Activated CD4-positive, CD25-positive, alpha-beta regulatory T cell treated with anti-CD3 and anti-CD28 coated beads, Interleukin-2, amount 50 U/mL, for 72 hours (primary cell): ENCODE measurements at places on chromosomes 2 and 18.

- no peak for DNase-seq
Observed at GRCh38 chr2:33291278-33292013, 185.0 kb upstream of the RASGRP3 start.

GRCh38 chr2:105378276-105378840, 20.5 kb downstream of the FHL2 start:
- DNase-seq: no peak

DNA sequence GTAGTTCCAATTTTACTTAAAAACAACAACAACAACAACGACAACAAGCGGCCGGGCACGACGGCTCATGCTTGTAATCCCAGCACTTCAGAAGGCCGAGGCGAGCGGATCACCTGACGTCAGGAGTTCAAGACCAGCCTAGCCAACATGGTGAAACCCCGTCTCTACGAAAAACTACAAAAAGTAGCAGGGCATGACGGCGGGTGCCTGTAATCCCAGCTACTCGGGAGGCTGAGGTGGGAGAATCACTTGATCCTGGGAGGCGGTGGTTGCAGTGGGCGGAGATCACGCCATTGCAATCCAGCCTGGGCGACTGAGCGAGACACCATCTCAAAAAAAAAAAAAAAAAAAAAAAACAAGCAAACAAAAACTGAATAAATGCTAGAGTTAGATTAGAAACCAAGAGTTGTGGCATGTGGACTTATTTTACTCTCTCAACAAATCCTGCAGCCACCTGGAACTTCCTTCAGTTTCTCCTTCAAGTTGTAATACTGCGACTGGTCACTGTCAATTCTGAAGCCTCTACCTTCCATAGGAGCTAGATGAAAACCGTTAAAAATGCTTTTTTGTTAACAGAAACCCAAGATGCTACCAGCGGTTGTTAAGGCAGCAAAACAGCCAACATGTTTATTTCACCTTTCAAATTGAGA, 1.3 kb downstream of the ATP5F1A start:
- no peak for DNase-seq

GRCh38 chr18:75612456-75612855, 185.0 kb upstream of the SMIM21 start:
- no peak for DNase-seq

- no peak for DNase-seq
Observed at GRCh38 chr2:240429341-240429871, 6.1 kb upstream of the GPC1 start.

GRCh38 chr2:85902496-85902895, 13.7 kb upstream of the ST3GAL5 start:
- DNase-seq: no peak

GRCh38 chr2:135320465-135321355, 210.3 kb downstream of the ZRANB3 start:
- DNase-seq: no peak

GRCh38 chr2:6370753-6371551, 494.8 kb downstream of the CMPK2 start:
- DNase-seq: no peak

GRCh38 chr2:218732761-218733158, 22.1 kb downstream of the TTLL4 start:
- DNase-seq: no peak

GRCh38 chr2:26738481-26738880, 25.6 kb upstream of the SLC35F6 start:
- DNase-seq: no peak

DNA sequence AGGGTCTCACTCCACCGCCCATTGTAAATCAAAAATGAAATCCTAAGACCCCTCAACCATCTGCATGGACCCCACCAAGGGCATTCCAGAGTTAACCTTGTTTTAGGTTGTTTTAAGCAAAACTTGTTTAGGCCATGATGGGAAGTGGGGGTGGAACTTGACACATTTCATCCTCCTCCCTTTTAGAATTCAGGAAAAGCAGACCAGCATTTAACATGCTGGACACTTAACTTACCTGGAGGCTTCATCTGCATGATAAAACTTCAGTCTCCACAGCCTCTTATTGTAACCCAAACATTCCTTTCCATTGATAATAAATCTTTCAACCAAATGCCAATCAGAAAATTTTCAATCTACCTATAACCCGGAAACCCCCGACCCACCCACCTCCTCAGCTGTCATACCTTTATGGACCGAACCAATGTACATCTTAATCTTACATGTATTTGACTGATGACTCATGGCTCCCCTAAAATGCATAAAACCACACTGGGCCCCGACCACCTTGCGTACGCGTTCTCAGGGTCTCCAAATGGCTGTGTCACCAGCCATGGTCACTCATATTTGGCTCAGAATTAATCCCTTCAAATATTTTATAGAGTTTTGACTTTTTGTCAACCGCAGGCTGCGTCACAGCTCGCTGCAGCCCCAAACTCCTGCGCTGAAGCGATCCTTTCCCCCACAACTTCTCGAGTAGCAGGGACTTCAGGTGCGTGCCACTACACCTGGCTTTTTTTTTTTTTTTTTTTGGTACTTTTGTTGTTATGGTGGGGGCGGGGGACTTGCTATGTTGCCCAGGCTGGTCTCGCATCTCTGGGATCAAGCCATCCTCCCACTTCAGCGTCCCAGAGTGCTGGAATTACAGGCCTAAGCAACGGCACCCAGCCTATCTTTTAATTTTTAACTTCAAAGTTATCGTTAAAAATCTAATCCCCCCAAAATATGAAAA, 917 bp downstream of the MPPE1 start:
- DNase-seq: no peak

- DNase-seq: no peak
Observed at GRCh38 chr2:16625759-16626158, 39.9 kb downstream of the CYRIA start.

GRCh38 chr2:105141099-105141614, 100.4 kb upstream of the GPR45 start:
- DNase-seq: no peak

GRCh38 chr2:219086196-219086595, 25.5 kb upstream of the IHH start:
- DNase-seq: no peak

- DNase-seq: no peak
Observed at GRCh38 chr18:48460929-48461583, 51.9 kb upstream of the ZBTB7C start.

GRCh38 chr2:157822993-157823392, 53.1 kb downstream of the ACVR1 start:
- no peak for DNase-seq

DNA sequence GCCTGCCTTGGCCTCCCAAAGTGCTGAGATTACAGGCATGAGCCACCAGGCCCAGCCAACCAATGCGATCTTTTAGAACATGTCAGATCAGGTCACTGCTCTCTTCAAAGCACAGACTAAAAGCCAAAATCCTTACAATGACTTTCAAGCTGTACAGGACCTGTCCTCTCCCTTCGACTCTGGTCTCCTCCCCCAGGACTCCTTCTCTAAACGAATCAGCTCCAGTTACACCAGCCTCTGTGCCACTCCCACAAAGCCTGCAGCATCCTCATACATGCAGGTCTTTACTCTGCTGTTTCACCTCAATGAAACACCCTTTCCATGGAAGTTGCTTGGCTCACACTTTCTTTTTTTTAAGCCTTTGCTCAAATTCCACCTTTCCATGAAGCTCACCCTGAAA, 436.0 kb downstream of the METTL4 start:
- DNase-seq: no peak

DNA sequence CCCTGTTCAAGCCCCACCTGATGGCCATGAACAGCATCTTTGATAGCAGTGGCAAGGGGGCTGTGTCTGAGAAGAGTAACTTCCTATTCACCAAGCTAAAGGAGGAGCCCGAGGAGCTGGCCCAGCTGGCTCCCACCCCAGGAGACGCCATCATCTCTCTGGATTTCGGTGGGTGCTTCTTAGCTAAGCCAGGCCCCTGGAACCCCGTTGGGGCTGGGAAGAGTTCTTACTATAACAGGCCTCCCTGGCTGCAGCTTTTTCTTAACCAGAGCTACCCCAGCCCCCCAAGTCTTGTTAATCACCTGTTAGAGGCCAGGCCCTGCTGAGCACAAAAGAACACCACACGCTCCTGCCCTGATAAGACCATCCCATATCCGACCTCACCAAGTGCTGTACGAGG, 79.4 kb downstream of the EPAS1 start:
- DNase-seq: no peak

GRCh38 chr2:105929516-105929915, 184.8 kb downstream of the NCK2 start:
- DNase-seq: no peak

GRCh38 chr2:46666044-46666679, 186.8 kb downstream of the TMEM247 start:
- no peak for DNase-seq

GRCh38 chr2:16406496-16407289, 258.9 kb downstream of the CYRIA start:
- DNase-seq: no peak

DNA sequence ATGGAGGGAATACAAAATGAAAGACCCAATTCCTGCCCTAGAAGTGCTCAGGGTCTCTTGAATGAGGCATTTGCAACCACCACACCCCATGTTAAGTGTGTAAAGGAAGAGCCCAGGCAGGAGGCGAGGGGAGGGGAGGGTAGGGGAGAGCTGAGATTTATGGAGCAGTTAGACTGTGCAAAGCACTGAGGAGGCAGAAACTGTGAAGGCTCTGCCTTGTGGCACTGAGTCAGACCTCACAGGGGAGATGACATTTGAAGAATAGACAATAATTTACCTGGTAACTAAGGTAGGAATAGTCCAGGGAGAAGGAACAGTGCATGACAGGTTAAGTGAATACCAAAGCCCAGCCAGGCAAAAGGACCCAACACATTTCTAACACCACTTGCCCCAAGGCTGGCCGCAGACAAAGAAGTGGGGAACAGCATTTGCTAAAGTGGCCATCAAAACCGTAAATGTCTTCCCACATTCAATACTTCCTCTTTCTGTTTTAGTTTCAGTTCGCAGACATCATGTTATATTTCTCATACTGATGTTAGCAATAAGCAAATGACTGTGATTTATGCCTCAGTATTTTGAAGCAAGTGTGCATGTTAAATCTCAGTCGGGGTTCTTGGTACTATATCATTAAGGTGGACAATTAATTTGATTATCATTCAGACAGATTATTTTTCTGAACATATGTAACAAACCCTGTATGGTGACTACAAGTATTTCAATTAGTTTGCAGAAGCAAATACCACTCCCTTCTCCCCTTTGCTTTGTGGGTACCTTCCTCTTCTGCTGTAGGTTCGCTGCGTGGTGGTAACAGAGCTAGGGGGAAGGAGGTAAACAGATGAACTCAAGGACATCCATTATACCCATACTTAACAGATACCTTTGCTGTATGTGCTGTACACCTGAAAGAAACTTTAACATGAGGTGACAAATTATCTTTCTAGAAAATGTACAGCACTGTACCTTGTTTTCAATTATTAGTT, 27.5 kb downstream of the CDH20 start:
- DNase-seq: no peak

DNA sequence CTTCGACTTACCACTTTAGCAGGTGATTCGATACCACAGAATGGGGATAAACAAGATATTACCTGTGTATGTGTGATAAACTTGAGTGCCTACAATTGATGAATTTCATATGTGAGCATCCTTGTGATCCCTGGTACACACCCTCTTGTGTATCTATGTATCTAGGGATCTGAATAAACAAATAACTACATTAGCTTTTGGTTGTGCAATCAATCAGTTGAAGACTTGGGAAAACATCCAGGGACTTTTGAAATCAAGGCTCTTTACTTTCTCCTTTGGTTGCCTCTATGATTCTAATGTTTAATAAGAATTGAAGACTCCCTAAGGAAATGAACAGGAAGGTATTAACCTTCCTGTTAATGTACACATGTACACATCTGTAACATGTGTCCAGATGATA, 97.3 kb upstream of the DCC start:
- no peak for DNase-seq

- DNase-seq: no peak
Observed at GRCh38 chr18:70535041-70535440, 246.2 kb downstream of the SOCS6 start.

DNA sequence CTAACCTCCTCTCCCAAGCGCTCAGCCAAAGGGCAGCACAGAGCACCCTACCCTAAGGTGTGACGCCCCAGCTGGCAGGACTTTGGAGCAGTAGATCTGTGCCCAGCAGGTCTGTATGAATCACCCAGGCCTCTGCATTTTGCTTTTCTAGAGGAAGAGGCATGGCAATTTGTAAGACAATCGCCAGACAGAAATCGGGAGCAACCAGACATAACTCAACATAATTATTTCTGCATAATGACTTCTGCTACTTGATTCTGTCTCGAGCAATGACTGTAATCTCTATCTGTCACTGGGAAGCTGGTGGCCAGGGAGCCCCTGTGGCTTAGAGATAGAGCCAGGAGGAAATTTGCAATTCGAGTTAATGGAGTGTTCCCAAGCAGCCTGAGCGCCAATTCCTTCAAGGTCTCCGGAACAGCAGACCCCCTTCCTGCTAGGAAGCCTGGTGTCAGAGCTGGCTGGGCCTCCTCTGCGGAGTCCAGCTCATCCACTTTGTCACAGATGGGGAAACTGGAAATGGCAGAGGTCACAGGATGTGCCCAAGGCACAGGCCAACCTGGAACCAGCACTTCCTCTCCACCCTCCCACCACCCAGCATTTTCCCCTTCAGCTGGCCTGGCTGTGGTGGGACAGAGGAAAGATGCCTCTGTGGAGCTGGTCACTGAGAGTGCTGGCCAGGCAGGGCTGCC, 55.0 kb downstream of the ODC1 start:
- no peak for DNase-seq

- DNase-seq: no peak
Observed at GRCh38 chr2:179412112-179412511, 147.5 kb upstream of the SESTD1 start.

- DNase-seq: no peak
Observed at GRCh38 chr2:83531206-83531826, 927.8 kb downstream of the SUCLG1 start.

- DNase-seq: peak; percentile 57
Observed at GRCh38 chr18:2570772-2571199, 519 bp downstream of the METTL4 start.

DNA sequence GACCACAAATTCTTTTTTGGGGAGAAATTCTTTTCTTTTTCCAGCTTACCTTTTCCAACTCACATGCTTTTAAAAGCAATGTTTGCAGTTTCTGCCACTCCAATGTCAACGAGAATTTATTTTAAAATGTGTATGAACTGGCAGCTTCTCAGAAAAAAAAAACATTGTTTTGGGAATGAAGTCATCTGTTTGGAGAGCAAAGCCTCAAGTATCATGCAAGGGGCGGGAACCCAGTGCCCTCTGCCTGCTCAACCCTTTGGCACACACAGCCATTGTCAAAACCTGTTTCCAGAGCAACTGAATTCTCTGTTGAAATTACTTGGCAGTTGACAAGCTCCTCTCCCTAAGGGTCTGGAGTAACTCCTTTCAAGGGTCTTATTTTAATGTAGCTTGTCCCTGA, 128.5 kb downstream of the QPCT start:
- DNase-seq: no peak

- DNase-seq: no peak
Observed at GRCh38 chr2:84899304-84900204, 5.9 kb upstream of the TMSB10 start.

- DNase-seq: no peak
Observed at GRCh38 chr2:102983786-102984185, 222.0 kb downstream of the TMEM182 start.

- DNase-seq: no peak
Observed at GRCh38 chr2:100623033-100623715, 60.4 kb downstream of the PDCL3 start.

GRCh38 chr18:57784801-57785114, 18.4 kb downstream of the ATP8B1 start:
- no peak for DNase-seq
